Jurkat, Clone E6-1 (cell line): ENCODE measurements at places on chromosomes 2 and 18.
A peak's percentile ranks its signal among the peaks of the same experiment; 100 is the strongest.

GRCh38 chr2:221521233-221521845 is 50.8 kb downstream of the EPHA4 start:
- no peak for DNase-seq

DNA sequence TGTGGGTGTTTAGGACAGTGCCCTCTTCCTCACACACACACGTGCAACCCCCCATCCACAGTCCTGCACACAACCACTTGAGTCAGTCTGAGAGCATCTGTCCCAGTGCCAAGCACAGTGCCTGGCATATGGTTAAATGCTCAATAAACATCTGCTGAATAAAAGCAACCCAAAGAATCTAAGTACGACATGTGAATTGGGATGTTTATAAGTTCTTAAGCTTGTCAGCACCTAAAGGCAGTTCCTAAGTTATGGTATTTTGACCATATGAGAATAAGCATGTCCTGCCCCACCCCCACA is 37.8 kb downstream of the CAPN13 start:
- no peak for DNase-seq

DNA sequence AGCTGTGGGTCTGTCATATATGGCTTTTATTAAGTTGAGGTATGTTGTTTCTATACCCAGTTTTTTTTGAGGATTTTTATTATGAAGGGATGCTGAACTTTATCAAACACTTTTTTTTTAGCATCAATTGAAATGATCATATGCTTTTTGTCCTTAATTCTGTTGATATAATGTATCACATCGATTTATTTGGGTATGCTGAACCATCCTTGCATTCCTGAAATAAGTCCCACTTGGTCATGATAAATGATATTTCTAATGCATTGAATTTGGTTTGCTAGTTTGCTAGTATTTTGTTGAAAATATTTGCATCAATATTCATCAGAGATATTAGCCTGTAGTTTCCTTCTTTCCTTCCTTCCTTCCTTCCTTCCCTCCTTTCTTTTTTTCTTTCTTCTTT is 22.5 kb upstream of the CWC22 start:
- no peak for DNase-seq

DNA sequence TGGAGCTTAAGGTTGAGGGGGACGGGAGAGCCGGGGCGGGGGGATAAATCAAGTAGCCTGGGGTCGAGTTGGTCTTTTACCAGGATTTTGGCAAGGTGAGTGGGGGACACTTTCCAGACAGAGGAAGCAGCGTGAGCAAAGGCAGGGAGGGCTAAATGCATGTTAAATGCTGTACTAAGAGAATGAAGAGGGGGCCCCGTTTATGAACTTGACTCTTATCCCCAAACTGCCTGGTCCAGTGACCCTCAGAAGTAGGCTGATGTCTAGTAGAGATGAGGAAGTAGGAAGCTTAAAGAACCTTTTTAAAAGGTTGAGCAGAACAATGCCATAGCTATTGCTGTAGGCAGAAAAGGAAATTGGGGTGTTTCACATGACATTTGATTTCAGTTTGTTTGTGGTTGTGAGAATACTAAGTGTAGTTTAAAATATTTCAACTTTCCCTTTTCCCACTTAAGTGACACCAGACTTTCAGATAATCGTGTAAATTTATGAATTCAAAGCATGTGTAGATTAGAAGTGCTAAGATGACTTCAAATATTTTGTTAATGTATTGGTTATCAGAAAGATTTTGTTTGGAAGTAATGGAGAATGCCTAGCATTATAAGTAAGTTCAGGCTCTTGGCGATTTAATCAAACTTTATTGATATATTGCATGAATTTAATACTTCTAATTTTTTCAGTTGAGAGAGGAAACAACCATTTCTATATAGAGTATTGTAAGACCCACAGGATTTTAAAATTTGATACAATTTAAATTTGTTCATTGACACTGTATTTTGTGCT is 1.8 kb downstream of the REL start:
- no peak for DNase-seq

GRCh38 chr18:28529644-28530043 is 352.7 kb upstream of the CDH2 start:
- DNase-seq: no peak

- DNase-seq: no peak
Measured at GRCh38 chr2:168997118-168997521, 34.0 kb downstream of the ABCB11 start.

DNA sequence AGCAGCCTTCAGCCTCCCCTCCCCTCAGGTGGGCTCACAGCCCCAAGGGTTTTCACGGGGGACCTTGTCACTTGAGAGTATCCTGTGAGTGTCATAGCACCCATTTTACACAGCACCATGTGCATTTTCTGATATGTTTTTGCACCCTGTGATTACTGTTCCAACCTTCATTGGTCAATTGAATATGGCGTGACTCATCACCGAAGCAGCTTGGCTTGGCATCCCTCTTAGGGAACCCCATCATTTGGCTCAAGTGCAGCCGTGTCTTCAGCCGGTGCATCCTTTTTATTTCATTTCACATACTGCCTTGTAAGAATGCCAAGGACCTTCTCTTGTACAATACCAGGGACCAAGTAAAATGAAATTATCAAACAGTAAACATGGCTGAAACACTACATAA is 57.6 kb downstream of the NPAS2 start:
- DNase-seq: peak; percentile 27

GRCh38 chr18:37483984-37484819 is 81.4 kb downstream of the CELF4 start:
- no peak for DNase-seq

DNA sequence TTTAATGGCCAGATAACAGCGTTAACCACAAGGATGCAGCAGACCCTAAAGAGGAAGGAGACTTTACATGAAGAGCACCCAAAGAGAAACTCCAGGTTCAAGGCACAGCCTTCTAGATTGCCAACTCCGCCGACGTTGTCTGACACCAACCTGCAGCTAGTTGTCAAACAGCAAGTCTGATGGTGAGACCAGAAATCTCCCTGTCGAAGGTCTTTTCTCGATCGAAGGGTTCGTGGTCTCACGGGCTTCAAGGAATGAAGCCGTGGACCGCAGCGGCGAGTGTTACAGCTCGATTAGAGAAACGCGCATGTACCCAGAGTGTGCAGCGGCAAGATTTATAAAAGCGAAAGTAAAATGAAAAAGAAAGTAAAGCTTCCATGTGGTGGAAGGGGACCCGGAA is 656.3 kb downstream of the XIRP2 start:
- no peak for DNase-seq

GRCh38 chr2:219918254-219918653 is 290.8 kb downstream of the SLC4A3 start:
- no peak for DNase-seq

GRCh38 chr2:86174445-86174844 is 20.8 kb downstream of the IMMT start:
- DNase-seq: no peak

GRCh38 chr2:144424559-144425240 is 95.2 kb downstream of the ZEB2 start:
- DNase-seq: no peak

DNA sequence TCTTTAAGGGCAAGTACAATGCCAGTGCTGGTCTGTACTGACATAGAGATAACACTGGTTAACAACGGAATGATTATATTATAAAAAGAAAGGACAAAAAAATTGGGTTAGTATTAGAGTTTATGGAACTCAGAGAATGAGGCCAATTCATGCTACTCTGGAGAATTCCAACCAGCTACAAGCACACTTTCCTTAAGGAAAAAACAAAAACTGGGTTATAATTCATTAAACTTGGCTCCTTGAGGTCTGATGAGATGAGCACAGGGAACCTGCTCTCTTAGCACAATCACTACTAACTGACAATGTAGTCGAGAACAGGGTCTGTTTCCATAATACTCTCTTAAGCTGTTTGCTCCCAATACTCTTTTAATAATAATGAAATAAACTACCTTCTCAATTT is 165.3 kb downstream of the NRXN1 start:
- DNase-seq: no peak

DNA sequence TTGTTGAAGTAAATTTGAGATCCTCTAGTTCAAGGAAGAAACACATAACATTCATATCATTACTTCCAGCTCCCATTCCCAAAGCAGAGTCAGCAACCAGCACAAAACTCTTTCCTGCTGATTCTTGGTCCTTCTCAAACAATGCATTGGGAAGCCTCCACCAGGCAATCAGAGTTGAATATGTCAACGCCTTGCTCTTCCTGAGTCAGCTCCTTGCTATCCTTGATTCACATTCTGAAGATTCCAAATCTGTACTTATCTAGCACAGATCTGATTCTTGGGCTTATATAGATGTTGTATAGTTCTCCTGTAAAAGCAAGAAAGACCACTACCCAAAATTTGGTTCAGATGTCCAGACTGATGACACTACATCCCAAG is 29.6 kb downstream of the CFAP210 start:
- DNase-seq: no peak

DNA sequence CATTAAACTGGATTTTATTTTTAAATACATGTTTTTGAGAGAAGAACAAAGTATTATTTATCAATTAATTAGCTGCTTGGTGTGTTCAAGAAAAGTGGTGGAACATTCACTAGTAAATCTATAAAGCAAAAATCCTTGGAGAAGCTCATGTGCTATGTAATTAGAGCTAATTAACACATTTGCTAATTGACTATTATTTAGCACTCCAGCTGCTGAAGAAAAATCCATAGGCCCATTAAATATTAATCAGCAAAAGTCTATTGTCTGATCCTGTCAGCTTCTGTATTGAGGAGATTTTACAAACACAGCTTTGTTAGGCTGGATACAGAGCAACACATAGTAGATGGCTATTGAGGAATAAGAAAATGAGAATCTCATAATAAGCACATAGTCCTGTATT is 336.1 kb downstream of the RBM43 start:
- DNase-seq: no peak

- DNase-seq: no peak
Measured at GRCh38 chr2:202682274-202682673, 47.5 kb downstream of the FAM117B start.

GRCh38 chr2:147368306-147368705 is 476.5 kb upstream of the ACVR2A start:
- no peak for DNase-seq

- no peak for DNase-seq
Measured at GRCh38 chr2:109381327-109381820, 232.4 kb downstream of the SEPTIN10 start.

DNA sequence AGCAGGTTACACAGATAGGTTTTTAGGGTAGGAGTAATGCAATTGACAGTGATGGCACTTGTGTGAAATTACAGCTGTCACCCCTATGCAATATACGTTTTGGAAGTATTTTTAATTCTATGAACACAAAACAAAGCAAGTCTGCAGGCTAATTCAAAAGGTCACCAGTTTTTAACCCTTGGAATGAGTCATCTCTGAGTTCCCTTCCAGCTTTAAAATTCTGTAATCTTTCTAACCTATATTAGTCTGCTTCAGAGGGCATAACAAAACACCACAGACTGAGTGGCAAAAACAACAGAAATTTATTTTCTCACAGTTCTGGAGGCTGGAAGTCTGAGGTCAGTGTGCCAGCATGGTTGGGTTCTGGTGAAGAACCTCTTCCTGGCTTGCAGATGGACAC is 596.9 kb upstream of the HNMT start:
- DNase-seq: no peak

- DNase-seq: peak; percentile 71
Measured at GRCh38 chr2:79935771-79936657, 368.5 kb downstream of the LRRTM1 start.

DNA sequence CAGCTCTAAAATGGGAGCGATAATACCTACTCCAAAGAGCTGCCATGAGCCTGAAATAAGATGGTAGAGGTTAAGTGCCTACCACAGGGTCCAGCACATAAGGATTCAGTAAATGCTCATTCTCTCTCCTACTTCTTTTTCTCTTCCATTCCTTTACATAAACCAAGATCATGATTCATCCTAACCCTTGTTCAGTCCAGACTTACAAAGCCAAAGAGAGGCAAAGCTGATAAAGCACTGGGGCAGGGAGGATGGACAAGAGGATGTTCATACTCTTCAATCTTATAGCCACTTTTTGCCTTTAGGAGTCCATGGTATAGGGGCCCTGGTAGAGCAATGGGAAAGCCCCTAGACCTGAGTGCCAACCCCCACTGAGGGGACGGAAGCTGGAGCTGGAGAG is 75.6 kb upstream of the PKDCC start:
- DNase-seq: no peak

- no peak for DNase-seq
Measured at GRCh38 chr2:1887915-1888314, 143.6 kb upstream of the PXDN start.

DNA sequence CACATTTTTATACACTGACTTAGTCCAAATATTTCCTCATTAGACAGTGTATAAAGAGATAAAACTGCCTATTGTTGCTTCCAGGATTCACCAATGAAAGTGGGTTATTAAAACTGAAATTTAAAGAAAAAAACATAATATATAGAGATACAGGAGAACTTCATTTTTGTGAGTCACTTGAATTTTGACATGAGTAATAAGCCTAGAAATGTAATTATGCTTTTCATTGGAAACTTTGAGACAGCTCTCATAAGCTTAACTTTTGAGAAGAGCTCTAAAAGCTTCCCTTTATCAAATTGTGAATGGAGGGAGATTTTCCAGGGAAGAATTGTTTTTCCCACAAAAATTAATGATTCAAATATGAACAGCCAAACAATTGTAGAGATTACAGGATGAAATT is 14.1 kb downstream of the DYNC2LI1 start:
- no peak for DNase-seq

DNA sequence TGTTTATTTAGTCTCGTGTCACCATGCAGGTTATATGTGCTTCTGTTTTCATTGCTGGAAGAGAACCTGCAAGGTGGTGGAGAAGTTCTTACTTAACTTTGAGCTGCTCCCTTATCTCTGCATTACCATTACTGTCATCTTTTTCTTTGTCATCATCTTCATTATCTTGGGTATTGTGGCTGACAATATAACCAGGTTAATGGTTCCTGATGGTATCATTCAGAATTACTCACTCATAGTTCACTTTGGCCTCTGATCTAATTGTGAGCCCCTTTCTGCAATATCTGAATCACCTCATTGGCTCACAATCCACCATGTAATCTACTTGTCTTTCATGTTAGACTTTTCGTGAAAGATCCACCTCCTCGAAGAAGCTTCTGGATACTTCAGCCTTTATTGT is 5.0 kb downstream of the CD28 start:
- no peak for DNase-seq

GRCh38 chr2:112295407-112296078 is 20.1 kb downstream of the ZC3H6 start:
- no peak for DNase-seq

- no peak for DNase-seq
Measured at GRCh38 chr18:6917072-6917471, 187.6 kb downstream of the ARHGAP28 start.

DNA sequence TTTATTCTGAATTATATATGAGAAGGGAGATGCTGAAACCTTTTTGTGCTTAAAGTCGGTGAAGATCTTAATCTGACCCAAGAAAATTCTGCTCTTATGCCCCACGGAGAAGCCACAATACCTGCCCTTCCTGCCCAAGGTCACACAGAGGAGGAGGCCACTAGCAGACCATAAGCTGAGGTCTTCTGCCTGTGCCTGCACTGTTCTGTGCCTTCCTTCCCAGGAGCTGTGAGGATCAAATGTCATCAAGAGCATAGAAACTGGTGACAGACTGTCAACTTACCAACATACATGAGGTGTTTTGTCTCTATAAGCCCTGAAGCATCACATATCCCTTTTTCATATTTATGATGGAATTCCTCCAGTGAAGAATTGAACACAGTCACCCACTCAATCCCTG is 233.3 kb downstream of the C1D start:
- no peak for DNase-seq

GRCh38 chr18:75116165-75116564 is 92.8 kb downstream of the PTGR3 start:
- no peak for DNase-seq
